ENCODE measurements at places on chromosomes 12 and 14.

GRCh38 chr14:71119075-71119474 lies 211.8 kb downstream of the PCNX1 start:
- DNase-seq: no peak

DNA sequence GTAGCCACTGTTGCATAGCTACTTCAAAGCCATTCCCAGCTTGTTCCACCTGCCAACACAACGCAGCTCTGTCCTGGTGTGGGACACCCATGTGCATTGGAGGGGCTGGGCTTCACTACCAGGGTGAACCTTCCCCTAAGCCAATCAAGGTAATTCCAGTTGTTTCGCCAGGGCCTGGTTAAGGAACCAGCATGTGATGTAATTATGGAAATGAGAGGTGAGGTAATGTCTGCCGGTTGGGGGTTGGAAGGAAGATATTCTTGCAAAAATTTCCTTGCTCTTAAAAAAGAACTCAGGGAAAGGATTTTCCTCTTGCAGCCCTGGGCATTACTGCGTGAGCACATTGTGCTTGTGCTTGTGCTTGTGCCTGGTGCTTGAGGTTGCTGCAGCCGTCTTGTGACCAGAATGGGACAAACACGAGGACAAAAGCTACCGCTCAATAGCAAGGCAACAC lies 14.9 kb downstream of the TUBA1C start:
- DNase-seq: no peak

- DNase-seq: no peak
Measured at GRCh38 chr12:41801261-41801660, 343.4 kb downstream of the GXYLT1 start.

DNA sequence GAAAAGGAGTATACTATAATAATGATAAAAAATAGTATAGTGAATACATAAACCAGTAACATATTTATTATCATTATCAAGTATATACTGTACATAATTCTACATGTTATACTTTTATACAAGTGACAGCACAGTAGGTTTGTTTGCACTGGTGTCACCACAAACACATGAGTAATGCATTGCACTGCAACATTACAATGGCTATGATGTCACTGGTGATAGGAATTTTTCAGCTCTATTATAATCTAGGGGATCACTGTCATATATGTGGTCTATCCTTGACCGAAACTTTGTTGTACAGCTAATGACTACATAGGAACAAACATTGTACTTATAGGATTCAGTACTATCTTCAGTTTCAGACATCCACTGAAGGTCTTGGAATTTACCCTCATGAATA lies 165.8 kb upstream of the SYT1 start:
- peak; percentile 2 for DNase-seq

DNA sequence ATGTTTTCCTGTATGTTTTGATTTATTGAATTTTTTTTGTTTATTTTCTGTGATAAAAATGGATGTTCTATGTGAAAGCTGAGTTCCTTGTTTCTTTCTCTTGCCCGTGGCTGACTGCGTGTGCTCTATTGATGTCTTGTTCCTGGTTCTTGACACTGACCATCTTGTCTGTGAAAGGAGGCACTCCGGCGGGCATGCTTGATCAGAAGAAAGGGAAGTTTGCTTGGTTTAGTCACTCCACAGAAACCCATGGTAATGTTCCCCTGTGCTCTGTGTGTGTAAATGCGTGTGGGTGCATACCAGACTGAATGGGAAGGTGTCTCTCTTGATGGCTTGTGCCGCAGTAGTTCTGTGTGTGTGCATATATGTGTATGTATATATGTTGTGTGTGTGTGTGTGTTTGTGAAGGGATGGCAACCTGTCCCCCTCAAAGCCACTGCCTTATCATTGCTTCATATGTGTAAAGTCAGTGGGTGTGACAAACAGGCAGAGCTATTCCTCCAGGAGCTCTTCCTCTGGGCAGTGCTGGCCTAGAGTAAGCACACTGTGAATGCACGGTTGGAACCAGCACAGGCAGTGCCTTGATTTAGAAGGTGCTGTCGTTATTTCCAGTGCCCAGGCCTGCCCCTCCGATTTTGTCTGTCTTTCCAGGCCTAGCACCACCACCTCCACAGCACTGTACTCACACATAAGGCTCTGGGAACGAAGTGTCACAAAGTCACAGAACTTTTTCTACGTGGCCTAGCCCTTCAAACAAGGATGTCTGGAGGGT lies 247.3 kb upstream of the FKBP4 start:
- DNase-seq: no peak

DNA sequence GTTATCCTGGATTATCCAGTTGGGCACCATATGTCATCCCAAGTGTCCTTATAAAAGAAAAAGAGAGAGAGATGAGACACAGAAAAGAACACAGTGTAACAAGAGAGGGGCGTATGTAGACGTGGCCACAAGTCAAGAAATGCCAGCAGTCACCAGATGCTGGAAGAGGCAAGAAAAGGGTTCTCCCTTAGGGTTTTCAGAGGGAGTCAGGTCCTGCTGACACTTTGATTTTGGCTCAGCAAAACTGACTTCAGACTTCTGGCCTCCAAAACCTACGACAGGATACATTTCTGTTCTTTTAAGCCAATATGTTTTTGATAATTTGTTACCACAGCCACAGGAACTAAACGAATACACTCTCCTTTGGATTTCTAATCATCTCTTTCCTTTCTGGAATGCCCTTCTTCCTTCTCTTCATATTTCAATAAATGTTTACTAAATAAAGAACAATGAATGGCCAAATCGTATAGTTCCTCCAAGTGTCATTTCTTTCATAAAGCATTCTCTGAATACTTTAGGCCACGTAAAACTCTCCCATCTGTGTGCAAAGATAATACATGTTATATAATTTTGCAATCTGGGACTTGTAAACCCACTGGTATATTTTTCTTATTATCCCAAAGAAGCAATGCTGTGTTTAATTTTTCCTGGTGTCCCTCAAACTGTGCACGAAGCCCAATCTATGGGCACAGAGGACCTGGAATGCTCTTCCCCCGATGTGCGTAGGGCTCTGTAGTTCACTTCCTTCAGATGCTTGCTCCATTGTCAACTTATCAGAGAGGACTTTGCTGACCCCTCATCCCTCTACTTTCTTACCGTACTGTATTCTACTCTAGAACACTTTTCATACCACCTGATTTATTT lies 303.6 kb downstream of the CEP128 start:
- no peak for DNase-seq

GRCh38 chr12:93880853-93881522 lies 203.8 kb downstream of the CRADD start:
- no peak for DNase-seq

- no peak for DNase-seq
Measured at GRCh38 chr14:58772794-58773620, 135.2 kb downstream of the DACT1 start.

- DNase-seq: no peak
Measured at GRCh38 chr12:1662761-1663439, 28.0 kb upstream of the ADIPOR2 start.

GRCh38 chr12:79747274-79747673 lies 56.5 kb upstream of the PAWR start:
- no peak for DNase-seq

DNA sequence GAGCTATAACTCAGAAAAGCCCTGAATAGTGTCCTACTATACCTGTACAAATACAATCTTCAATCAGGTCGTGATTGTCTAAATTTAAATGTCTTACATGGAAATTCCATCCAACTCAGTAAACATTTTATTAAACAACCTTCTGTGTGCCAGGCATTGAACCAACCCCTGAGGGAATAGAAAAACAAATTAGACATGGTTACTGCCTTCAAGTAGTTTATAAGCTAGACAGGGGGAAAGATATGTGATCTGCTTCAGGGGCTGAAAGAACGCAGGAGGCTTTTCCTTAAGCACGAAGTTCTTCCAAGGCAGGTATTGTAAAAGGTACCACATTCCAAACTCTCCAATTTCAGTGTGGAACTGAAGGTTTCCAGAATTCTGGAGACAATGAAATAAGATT lies 39.7 kb upstream of the STAB2 start:
- DNase-seq: no peak

- no peak for DNase-seq
Measured at GRCh38 chr12:12759234-12759915, 26.1 kb upstream of the APOLD1 start.

DNA sequence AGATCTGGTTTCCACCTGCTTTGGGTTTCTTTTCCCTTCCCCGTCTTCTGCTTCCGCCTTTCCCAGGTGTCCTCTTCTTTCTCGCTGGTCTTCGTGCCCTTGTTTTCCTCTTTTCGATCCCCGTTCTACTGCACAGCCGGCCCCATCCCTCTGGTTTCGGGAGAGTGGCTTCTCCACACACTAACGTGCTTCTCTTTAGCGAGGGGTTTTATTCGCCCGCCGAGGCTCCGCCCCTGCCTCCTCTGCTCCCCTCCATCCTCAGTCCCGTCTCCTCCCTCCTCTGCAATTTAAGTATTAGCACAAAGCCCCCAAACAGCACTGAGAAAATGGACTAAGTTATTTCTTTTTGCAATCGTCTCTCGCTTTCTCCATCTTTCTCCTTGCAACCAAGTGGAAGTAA lies at the start of gene SLC7A8:
Gene SLC7A8 (minus strand): TSS at position 182 of the 400 bp plus-strand sequence. CDS start 746 bp downstream, outside the sequence.
- DNase-seq: no peak

Measured in SHP77 (cell line).